ENCODE measurements at places on chromosomes 16 and 17. TPM values are rescaled to one million over a fixed set of nuclear protein-coding genes. Genes with fewer than 3 reads are reported as not detected.

ZFP3 gene
- 1.3 TPM for total RNA-seq

KRTAP9-2 gene
- not detected for total RNA-seq

NRN1L gene
- not detected for total RNA-seq

NR1D1 gene
- 2.6 TPM for total RNA-seq

BAIAP3 gene
- 17.5 TPM for total RNA-seq

PRR35 gene
- total RNA-seq: not detected

KRTAP17-1 gene
- total RNA-seq: not detected

MYH1 gene
- not detected for total RNA-seq

KCNJ16 gene
- total RNA-seq: 16.6 TPM

TAC4 gene
- not detected for total RNA-seq

SLC7A5 gene
- total RNA-seq: 42.2 TPM

- H3K4me3 ChIP-seq: no peak overlapping the region
- DNase-seq: no peak
- peaks cover 58% of the 10 kb centered on the region for H3K4me1 ChIP-seq
- peaks cover 3% of the 10 kb centered on the region for H3K36me3 ChIP-seq
- peak overlapping the region; percentile 88 for H3K27ac ChIP-seq
- H3K27me3 ChIP-seq: no peaks in the 10 kb centered on the region
Measured at GRCh38 chr16:70433458-70434103, 5.3 kb downstream of the ST3GAL2 start.

- no peak overlapping the region for H3K27ac ChIP-seq
- no peaks in the 10 kb centered on the region for H3K27me3 ChIP-seq
- H3K4me3 ChIP-seq: no peak overlapping the region
- no peaks in the 10 kb centered on the region for H3K4me1 ChIP-seq
- no peak for DNase-seq
- H3K36me3 ChIP-seq: peaks cover 9% of the 10 kb centered on the region
Measured at GRCh38 chr17:82679586-82680465, 18.7 kb downstream of the RAB40B start.

DNA sequence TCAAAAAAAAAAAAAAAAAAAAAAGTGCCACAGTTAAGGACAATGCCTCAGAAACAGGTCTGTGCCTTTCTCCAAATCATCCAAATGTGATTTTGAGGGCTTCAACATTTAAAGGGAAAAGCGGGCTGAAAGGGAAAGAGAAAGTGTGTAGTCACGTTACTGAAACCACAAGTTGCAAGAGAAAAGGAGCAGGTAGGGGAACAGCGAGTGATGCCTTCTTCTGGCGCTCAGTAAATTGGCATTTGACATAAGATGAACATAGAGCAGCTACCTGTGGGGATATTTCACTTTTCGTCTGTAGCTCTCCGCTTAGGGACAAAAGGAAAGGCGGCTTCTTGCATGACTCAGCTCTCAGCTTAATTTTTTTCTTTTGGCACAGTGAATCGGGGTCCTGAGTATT, 11.1 kb downstream of the CMTM2 start:
- no peak for DNase-seq
- no peaks in the 10 kb centered on the region for H3K36me3 ChIP-seq
- H3K27ac ChIP-seq: no peak overlapping the region
- H3K27me3 ChIP-seq: no peaks in the 10 kb centered on the region
- no peaks in the 10 kb centered on the region for H3K4me1 ChIP-seq

GRCh38 chr17:79814127-79814973, 17.5 kb upstream of the CBX8 start:
- H3K36me3 ChIP-seq: no peaks in the 10 kb centered on the region
- peak overlapping the region; percentile 60 for H3K4me3 ChIP-seq
- H3K4me1 ChIP-seq: peaks cover 18% of the 10 kb centered on the region
- peaks cover 54% of the 10 kb centered on the region for H3K27me3 ChIP-seq

- no peak for DNase-seq
- H3K4me1 ChIP-seq: no peaks in the 10 kb centered on the region
- no peak overlapping the region for H3K27ac ChIP-seq
- no peak overlapping the region for H3K4me3 ChIP-seq
Measured at GRCh38 chr16:85149776-85150175, 37.5 kb upstream of the CIBAR2 start.

DNA sequence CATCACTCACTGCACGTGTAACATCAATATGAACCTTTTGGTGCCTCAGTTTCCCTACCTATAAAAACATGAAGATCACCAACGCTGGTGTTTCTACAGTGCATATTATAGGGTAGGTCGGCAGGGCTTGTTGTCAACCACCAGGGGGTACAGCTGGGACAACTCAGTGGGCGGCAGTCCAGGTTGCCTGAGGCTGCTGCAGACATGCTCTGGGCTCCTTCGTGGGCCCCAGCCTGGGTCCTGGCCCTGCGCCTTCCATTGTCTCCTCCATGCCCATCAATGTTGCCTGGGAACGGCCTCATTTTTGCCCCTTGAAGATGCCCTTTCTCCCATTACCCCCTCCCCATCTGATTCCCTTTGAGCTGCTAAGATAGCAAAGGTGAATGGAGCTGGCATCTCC, 89.8 kb downstream of the GSG1L start:
- H3K4me3 ChIP-seq: no peak overlapping the region
- DNase-seq: no peak
- H3K27me3 ChIP-seq: peaks cover 36% of the 10 kb centered on the region
- no peaks in the 10 kb centered on the region for H3K36me3 ChIP-seq
- H3K27ac ChIP-seq: no peak overlapping the region

GRCh38 chr17:77364941-77365583, 224.3 kb downstream of the SEC14L1 start:
- no peak for DNase-seq
- peak overlapping the region; percentile 58 for H3K27ac ChIP-seq
- no peaks in the 10 kb centered on the region for H3K27me3 ChIP-seq
- H3K4me1 ChIP-seq: peaks cover 41% of the 10 kb centered on the region
- no peaks in the 10 kb centered on the region for H3K36me3 ChIP-seq

DNA sequence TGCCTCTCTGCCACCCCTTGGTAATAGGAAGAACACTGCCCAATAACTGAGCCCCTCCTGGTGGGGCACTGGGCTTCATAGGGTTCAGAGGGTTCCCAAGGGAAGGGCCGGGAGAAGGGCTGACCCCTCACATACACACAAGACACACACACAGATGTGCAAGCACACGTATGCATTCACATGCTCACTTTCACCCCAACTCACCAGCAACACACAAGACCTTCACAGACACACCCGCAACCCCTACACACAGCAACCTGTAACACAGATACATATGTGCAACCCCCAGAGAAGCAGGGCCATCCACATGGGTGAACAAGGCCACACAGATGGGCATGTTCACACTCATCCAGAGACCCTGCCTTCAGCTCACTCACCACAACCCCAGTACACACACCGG, 225.1 kb downstream of the ZNF423 start:
- H3K36me3 ChIP-seq: peaks cover 3% of the 10 kb centered on the region
- H3K4me1 ChIP-seq: no peaks in the 10 kb centered on the region
- no peaks in the 10 kb centered on the region for H3K27me3 ChIP-seq
- DNase-seq: no peak
- no peak overlapping the region for H3K4me3 ChIP-seq

GRCh38 chr17:38453951-38454421, 25.7 kb downstream of the ARHGAP23 start:
- H3K27ac ChIP-seq: no peak overlapping the region
- no peak for DNase-seq
- no peak overlapping the region for H3K4me3 ChIP-seq
- no peaks in the 10 kb centered on the region for H3K36me3 ChIP-seq

DNA sequence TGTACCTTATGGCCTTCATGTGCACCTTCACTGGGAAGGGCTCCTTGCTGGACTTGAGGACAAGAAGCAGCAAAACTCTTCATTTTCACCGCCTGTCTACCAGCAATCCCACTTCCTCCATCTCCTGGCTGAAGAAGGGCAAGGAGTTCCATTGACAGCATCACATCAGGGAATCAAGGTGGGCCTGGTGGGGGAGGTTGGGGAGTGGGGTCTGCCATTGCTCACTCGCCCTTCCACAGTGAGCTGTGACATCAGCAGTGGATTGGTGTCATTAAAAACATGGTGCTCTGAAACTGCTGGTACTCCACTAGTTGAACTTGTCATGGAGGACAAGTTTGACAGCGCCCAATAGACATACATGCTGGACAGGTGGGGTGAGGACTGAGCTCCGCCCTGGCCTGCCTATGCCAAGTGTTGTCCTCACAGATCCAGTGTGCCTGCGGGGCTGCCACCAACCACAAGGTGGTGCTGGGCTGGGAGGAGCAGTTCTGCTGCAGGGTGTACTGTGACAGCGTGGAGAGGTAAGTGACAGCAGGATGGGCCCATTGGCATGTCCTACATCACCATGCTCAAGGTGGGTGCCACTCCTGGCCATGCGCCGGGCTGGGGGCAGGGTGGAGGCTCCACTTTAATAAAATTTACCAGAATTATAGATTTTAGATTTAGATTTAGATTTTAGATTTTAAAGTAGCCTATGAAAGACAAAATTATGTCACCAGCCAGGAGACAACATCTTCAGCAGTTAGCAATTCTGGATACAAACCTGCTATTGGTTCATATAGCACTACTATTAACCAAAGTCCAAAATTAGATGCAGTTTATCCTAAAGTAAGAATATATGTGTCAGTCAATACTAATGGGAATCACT, 1729.1 kb downstream of the TP53TG3F start:
- no peak overlapping the region for H3K27ac ChIP-seq
- peaks cover 2% of the 10 kb centered on the region for H3K36me3 ChIP-seq
- H3K27me3 ChIP-seq: no peaks in the 10 kb centered on the region
- no peak for DNase-seq
- no peak overlapping the region for H3K4me3 ChIP-seq

GRCh38 chr17:7929158-7930023, at the start of gene KCNAB3:
Gene KCNAB3, minus strand, starts transcription at chr17:7929856. Its CDS starts 421 bp downstream, at chr17:7929435.
- DNase-seq: no peak
- peaks cover 23% of the 10 kb centered on the region for H3K4me1 ChIP-seq
- peaks cover 38% of the 10 kb centered on the region for H3K27me3 ChIP-seq
- peak within 1 kb of the TSS; percentile 96 for H3K4me3 ChIP-seq

- peak overlapping the region; percentile 89 for H3K27ac ChIP-seq
- peaks cover 4% of the 10 kb centered on the region for H3K36me3 ChIP-seq
- peaks cover 29% of the 10 kb centered on the region for H3K4me1 ChIP-seq
- no peaks in the 10 kb centered on the region for H3K27me3 ChIP-seq
Measured at GRCh38 chr17:77288115-77288619, 147.4 kb downstream of the SEC14L1 start.

DNA sequence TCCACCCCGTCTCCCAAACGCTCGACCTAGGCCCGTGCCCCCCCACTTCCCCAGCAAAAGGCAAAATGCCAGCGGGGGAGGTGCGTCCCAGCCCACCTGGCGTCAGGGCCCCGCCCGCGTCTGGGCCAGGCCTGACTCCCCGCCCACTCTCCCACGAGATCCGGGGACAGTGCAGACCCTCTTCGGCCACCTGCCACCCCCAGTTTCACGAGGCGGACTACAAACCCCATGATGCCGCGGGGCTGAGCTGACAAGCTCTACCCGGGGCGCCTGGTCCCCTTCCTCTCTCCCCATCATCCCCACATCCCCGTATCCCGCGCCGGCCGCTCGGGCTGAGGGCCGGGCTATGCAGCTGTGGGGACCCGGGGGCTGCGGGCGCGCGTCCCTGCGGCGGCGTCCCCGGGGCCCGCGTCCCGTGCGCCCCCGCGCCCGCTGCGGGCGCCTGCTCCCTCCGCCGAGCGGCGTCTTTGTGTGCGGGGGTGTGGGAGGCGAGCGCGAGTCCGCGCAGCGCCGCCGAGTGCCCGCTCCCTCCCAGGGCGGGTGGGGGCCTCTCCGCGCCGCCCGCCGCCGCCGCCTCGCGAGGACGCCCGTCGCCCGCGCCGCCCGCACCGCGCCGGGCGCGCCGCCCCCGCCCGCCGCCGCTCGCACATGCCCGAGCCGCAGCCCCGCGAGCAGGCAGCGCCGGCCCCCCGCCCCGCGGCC, at the start of gene ANKRD13B:
TSS of gene ANKRD13B (plus strand) at position 283 of the 702 bp plus-strand sequence. CDS start 490 bp downstream, outside the sequence.
- peak within 1 kb of the TSS; percentile 95 for H3K27ac ChIP-seq
- H3K36me3 ChIP-seq: no peaks in the 10 kb centered on the region
- DNase-seq: no peak
- peak within 1 kb of the TSS; percentile 75 for H3K4me3 ChIP-seq
- H3K4me1 ChIP-seq: peaks cover 24% of the 10 kb centered on the region
- H3K27me3 ChIP-seq: no peaks in the 10 kb centered on the region

GRCh38 chr17:57442401-57442823, 186.1 kb downstream of the MSI2 start:
- H3K27ac ChIP-seq: no peak overlapping the region
- DNase-seq: no peak
- peaks cover 38% of the 10 kb centered on the region for H3K4me1 ChIP-seq
- peaks cover 3% of the 10 kb centered on the region for H3K36me3 ChIP-seq
- H3K4me3 ChIP-seq: no peak overlapping the region

DNA sequence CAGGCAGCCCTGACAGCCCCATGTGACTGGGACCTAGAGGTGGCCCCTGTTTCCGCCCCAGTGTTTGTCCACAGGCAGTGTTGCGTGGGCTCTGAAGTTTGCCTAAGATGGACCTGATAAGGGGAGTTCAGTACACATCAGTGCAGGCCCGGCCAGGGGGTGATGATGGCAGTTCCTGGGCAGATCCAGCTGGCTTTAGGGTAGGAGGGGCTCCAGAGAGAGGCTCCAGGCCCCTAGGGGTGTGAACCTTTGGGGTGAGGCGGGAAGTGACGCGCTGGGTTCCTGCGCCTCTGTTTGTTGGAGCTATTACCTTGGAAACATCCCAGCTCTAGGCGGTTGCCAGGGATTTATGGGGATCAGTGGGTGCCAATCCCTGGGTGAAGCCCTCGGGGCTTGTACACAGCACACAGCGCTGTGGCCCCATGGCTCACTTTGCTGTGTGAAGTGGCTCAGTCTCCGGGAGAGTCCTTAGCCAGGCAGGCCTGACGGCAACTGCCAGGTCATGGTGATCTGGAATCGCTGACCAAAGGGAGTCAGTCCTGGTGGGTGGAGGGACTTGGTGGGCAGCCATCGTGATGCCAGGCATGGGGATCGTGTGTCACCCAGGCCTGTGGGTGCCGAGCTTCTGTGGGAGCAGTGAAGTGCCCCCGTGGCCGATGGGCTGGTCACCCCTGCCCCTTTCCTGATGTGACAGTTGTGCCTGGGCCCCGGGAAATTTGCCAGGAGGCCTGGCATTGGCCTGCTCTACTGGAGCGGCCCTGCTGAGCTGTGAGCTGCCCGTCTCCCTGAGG, 146.1 kb downstream of the SEC14L1 start:
- H3K4me3 ChIP-seq: no peak overlapping the region
- no peaks in the 10 kb centered on the region for H3K27me3 ChIP-seq

DNA sequence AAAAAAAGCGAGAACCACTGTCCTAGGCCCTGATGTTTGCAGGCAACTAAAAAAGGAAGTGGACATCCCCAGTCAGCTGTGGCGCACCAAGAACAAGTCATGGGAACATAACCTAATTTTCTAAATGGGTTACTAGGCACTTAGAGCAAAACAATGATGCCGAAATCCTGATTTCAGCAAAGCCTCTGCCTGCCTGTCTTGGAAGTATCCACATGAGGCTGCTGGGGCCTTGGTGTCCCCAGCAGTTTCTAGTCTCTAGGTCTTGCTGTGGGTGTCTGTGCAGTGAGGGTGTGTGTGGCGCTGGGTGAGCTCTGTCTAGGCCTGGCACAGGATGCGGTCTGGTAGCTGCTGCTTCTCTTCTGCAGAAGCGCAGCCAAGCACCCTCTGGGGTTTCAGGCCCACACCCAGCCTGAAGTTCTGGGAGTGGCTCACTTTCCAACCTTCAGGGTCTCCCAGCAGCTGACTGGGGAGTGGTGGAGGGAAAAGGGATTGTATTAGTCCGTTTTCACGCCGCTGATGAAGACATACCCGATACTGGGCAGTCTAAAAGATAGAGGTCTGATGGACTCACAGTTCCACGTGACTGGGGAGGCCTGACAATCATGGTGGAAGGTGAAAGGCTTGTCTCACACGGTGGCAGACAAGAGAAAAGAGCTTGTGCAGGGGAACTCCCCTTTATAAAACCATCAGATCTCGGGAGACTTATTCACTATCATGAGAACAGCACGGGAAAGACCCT, 21.1 kb downstream of the STH start:
- DNase-seq: no peak
- no peak overlapping the region for H3K4me3 ChIP-seq
- H3K4me1 ChIP-seq: peaks cover 3% of the 10 kb centered on the region
- H3K36me3 ChIP-seq: peaks cover 15% of the 10 kb centered on the region
